ENCODE measurements at places on chromosomes 2 and 18. TPM values are rescaled to one million over a fixed set of nuclear protein-coding genes. Genes with fewer than 3 reads are reported as not detected.

DNA sequence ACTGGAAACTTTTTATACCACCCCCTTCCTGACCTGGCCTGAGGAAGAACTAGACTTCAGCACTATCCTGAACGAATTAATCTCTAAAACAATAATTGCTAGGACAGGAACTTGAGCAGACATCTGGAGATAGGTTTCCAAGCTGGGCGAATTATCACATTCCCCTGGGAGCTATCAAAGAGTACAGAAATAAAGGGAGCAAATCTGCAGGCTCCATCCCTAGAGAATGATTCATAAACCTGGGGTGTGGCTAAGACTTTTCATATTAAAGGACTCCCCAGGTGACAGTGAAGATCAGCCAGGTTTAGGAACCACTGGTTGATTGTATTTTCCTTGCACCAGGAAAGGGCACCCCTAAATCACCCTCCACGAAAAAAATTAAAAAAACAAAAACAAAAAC, 105.6 kb upstream of the NOL4 start:
- H3K27me3 ChIP-seq: no peaks in the 10 kb centered on the region
- no peak for DNase-seq
- H3K27ac ChIP-seq: no peak overlapping the region

DNA sequence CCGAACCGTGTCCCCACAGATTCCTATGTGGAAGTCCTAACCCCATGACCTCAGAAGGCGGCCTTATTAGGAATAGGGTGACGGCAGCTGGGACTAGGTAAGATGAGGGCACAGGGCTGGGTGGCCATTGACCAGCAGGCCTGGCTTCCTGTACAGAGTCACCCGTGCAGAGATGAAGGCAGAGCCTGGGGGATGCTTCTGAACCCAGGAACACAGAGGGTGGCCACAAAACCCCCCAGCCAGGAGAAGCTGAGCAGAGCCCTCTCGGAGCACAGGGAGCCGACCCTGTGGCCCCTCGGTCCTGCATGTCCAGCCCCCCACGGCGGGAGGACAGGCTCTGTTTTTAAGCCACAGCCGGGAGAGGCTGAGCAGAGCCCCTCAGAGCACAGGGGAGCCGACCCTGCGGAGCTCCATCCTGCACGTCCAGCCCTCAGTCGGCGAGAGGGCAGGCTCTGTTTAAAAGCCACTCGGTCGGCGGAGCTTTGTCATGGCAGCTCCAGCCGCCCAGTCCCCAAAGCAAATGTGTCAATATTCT, 2.7 kb downstream of the PDCD1 start:
- H3K27me3 ChIP-seq: peaks cover 3% of the 10 kb centered on the region
- no peak overlapping the region for H3K4me3 ChIP-seq
- no peak for DNase-seq
- H3K36me3 ChIP-seq: no peaks in the 10 kb centered on the region
- no peak overlapping the region for H3K27ac ChIP-seq
- H3K4me1 ChIP-seq: peaks cover 7% of the 10 kb centered on the region

The SULT6B1 gene
- not detected for total RNA-seq

GRCh38 chr18:53771664-53772063, 452.8 kb downstream of the MBD2 start:
- no peak overlapping the region for H3K27ac ChIP-seq
- no peak for DNase-seq
- no peaks in the 10 kb centered on the region for H3K4me1 ChIP-seq
- H3K36me3 ChIP-seq: no peaks in the 10 kb centered on the region
- H3K4me3 ChIP-seq: no peak overlapping the region

The AAK1 gene
- 115 TPM for total RNA-seq

The TDRD15 gene
- total RNA-seq: not detected

DNA sequence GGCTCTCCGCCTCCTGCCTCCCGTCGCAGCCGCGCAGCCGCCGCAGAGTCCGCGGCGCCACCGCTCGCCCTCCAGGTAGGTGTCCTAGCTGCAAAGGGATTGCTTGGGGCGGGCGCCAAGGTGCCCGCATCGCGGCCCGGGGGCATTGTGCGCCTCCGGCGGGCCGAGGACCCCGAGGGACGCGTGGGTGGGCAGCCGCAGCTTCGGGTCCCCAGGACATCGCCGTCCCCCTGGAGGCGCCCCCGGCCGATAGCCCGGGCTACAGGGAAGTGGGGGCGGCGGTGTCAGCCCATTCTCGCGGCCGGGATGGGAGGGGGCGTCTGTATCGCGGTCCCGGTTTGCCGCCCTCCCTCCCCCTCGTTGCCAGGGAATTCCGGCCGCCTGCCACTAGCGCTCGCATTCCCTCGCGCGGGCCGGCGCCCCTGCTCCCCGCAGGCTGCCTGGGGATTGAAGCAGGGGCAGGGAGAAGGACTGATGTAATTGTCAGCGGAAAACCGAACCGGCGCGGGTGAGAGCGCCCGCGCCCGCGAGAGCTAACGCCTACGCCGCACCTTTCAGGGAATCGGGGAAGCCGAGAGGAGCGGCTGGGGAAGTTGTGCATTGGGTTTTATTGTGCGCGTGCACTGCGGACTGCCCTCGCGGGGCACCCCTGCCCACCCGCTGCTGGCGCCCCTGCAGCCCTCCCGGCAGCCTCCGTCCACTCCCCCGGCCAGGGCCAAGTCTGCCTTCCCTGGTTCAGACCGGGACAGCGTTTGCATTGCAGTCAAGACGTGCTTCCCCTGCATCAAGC, 483 bp downstream of the OSBPL6 start:
- peak overlapping the region; percentile 85 for H3K4me3 ChIP-seq
- H3K27ac ChIP-seq: peak overlapping the region; percentile 89
- peaks cover 14% of the 10 kb centered on the region for H3K27me3 ChIP-seq
- H3K4me1 ChIP-seq: peaks cover 20% of the 10 kb centered on the region
- no peaks in the 10 kb centered on the region for H3K36me3 ChIP-seq

The FAM237A gene
- not detected for total RNA-seq

The LCT gene
- not detected for total RNA-seq

The GFPT1 gene
- 4.1 TPM for total RNA-seq

The TMEM150A gene
- total RNA-seq: 5.0 TPM

The CD28 gene
- total RNA-seq: 4.4 TPM

GRCh38 chr2:85998071-85998991, 107.4 kb downstream of the POLR1A start:
- H3K36me3 ChIP-seq: no peaks in the 10 kb centered on the region
- no peak overlapping the region for H3K4me3 ChIP-seq
- DNase-seq: no peak
- peak overlapping the region; percentile 80 for H3K27ac ChIP-seq
- H3K27me3 ChIP-seq: no peaks in the 10 kb centered on the region
- H3K4me1 ChIP-seq: peaks cover 66% of the 10 kb centered on the region

DNA sequence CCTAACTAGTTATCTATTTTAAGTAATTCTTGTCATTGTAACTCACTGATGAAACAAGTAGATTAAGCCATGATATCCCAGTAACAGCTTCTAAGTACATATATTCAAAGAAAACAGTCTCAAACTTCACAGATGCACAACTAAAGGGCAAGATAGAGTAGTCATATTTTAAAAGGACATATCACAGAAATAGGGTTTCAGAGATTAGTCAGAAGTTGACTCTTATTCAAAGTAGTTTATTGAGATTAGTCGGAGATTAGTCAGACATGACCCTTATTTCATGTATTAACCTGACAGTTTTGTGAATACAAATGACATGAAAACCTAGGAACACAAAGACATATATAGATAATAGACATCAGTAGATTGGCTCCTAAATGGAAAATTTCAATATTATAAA, 15.9 kb upstream of the CHAC2 start:
- H3K27me3 ChIP-seq: no peaks in the 10 kb centered on the region
- no peak overlapping the region for H3K4me3 ChIP-seq
- no peaks in the 10 kb centered on the region for H3K4me1 ChIP-seq
- peaks cover 12% of the 10 kb centered on the region for H3K36me3 ChIP-seq

The UGT1A4 gene
- 1.2 TPM for total RNA-seq
